ENCODE measurements at places on chromosomes 3 and 15.

DNA sequence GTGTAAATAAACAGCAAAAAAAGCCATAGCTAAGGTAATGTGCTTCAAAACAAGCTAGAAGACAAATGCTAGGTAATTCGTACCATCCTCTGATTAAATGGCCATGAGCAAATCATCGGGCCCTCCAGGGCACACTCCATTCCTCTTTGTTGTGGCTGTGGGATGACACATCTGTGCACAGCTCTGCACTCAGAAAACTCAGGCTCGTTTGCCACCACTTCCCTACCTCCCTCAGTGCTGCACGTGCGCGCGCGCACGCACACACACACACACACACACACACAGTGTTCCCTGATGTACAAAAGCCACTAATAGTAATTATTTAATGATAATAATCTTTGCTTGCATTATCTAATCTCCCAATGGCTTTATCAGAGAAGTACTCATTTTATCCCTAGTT lies 336.6 kb downstream of the FEZF2 start:
- no peak for DNase-seq

GRCh38 chr3:181253796-181254195 lies 264.3 kb upstream of the DNAJC19 start:
- DNase-seq = no peak

DNA sequence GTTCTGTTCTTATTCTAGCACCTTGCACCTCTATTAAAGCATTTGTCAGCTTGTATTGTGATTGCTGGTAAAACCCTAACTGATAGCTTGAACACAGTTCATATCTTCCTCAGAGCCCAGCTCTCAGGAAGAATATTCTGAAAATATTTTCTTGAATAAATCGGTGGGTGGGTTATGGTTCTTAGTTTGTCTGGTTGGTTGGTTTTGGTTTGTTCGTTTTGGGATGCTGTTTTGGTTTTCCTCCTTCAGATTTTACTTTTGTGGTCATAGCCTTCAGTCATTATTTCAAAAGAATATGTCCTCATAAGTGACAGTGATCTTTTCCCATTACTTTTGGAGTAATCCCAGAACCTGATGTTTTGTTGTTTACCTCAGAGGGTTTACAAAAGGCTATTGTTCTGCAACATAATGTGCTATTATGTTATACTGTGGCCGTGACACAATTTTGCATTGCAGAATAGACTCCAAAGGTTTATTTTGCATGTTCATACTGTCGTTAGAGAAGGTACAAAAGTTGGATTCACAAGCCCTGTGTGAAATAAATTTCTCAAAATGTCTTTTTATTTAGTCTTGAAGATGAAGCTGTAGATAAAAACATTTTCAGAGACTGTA lies 2.7 kb upstream of the TMEM87A start:
- no peak for DNase-seq

DNA sequence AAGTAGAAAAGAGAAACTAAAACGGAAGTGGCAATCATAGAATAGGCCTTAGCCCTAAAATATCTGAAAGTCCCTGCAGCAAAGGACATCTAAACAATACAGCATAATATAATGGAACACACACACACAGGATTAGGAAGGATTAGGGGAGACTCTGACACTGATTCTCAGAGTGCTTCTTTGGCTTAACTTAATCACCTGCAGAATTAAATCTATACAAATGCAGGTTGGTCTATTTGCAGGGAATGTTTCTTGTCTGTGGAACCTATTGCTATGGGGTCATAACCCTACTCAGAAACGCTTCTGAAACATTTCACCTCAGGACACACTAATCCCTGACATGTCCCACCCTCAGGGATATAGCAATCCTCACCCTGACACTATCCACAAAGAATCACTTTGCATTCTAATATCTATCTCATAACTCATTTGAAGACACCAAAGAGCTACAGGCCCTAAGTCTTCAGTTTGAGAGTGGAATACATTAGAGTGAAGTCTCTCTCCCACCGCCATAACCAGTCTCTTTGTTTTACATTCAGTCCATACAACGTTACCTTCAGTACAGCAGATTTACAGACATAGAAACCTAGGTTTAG lies 1041.2 kb downstream of the TUSC7 start:
- DNase-seq = peak; percentile 27

DNA sequence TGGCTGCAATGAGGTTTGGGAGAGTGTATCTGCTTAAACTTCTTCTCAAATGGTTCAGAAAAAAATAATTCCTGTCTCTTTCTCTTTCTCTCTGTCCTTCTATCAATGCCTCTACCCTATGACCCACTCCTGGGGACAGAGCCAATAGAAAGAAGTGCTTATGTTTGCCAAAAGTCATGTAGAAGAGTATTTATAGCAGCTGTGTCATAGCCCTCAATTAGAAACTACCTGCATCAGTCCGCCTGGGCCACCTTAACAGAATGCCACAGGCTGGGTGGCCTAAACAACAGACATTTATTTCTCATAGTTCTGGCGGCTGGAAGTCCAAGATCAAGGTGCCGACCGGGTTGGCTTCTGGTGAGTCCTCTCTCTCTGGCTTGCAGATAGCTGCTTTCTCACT lies 92.5 kb downstream of the HMG20A start:
- no peak for DNase-seq

GRCh38 chr3:10145685-10146084 lies 4.1 kb downstream of the VHL start:
- DNase-seq = no peak

DNA sequence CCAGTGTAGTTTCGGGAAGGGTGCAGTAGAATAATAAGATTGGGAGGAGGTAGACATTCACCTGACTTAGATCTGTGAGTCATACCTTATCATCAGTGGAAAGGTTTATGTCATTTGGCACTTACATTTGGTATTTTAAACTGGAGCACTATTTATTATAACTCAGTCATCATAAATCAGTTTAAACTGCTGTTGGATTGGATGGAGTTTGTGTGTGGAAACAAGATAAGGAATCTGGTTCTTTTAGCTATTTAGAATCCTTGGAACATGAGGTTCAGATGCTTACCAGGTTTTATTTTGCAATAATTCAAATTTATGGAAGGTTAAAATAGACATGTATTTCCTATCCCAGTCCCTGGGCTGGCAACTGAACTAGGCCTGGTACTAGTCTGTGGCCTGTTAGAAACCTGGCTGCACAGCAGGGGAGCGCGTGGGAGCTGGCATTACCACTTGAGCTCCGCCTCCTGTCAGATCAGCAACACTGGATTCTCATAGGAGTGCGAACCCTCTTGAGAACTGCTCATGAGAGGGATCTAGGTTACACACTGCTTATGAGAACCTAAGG lies 34.5 kb downstream of the ZFAND6 start:
- peak; percentile 60 for DNase-seq

DNA sequence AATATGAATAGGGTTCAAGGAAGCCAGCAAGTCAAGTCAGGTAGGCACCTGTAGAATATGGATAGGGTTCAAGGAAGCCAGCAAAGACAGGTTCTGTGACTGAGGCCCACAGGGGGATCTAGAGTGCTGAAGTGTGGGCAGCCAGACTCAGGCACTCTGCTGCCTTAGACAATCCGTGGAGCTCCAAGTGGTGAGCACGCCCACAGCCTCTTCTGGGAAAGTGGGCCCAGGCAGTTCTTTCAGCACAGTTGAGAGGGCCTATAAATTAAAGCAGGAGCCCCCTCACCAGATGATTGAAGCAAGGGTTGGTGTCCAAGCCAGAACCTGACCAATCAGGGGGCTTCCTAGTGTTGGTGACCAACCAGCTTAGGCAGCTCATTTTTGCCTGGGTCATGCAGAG lies 51.0 kb downstream of the ANP32A start:
- no peak for DNase-seq

GRCh38 chr3:36992806-36993325 lies at the start of gene EPM2AIP1:
TSS of gene EPM2AIP1 (minus strand) at chr3:36993131. CDS start at chr3:36993077, 54 bp downstream.
- no peak for DNase-seq

GRCh38 chr3:50239649-50240048 lies 3.6 kb downstream of the GNAI2 start:
- no peak for DNase-seq

- no peak for DNase-seq
Observed at GRCh38 chr3:61299343-61300005, 48.2 kb upstream of the FHIT start.

DNA sequence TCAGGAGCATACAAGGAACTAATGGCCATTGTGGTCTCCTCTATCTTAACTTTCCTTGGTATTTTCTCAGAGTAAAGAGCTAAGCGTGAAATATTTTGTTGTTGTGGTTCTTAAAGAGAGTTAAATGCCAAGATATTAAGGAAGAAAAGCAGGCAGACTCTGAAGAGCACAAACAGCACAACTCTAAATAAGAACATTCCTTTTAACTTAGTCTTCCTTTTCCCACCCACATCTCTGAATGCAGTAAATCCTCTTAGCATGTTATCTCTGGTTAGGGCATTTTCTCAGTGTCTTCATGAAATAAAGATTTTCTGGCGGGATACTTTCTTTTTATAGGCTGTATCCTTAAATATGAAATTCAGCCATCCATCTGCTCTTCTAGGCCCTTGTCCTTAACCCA lies 1.5 kb downstream of the GPR87 start:
- DNase-seq = no peak

DNA sequence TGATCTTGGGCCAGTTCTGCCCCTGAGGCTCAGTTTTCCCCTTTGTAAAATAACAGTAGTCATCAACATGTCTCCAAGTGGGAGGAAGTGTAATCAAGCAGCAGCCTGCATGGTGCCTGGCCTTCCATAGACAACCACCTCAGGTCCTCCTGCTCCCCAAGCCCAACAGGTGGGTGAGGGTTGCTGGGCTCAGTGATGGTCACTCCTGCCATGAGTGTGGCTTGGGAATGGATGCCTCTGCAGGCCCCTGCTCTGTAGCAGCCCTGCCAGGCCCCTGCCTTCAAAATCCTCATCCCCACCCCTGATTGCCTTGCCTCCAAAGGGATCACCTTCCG lies 59.1 kb upstream of the SLC6A1 start:
- DNase-seq = no peak

- no peak for DNase-seq
Observed at GRCh38 chr3:188119846-188120245, 34.1 kb upstream of the LPP start.

GRCh38 chr3:197573048-197573767 lies 17.4 kb upstream of the BDH1 start:
- DNase-seq = no peak

GRCh38 chr3:111735243-111735758 lies 123.8 kb upstream of the PHLDB2 start:
- DNase-seq = no peak

GRCh38 chr15:85314633-85315032 lies 65.8 kb upstream of the AKAP13 start:
- DNase-seq = no peak

GRCh38 chr3:128598884-128599664 lies 51.5 kb downstream of the RPN1 start:
- DNase-seq = no peak

GRCh38 chr3:148903941-148904340 lies 38.8 kb downstream of the CPA3 start:
- DNase-seq = no peak

- DNase-seq = no peak
Observed at GRCh38 chr15:65130941-65131340, 2.7 kb downstream of the PDCD7 start.

GRCh38 chr3:24951180-24951579 lies 456.5 kb upstream of the THRB start:
- DNase-seq = no peak

GRCh38 chr15:56242576-56243162 lies 1.0 kb downstream of the RFX7 start:
- peak; percentile 33 for DNase-seq

- no peak for DNase-seq
Observed at GRCh38 chr3:65899226-65899625, 139.5 kb downstream of the MAGI1 start.

DNA sequence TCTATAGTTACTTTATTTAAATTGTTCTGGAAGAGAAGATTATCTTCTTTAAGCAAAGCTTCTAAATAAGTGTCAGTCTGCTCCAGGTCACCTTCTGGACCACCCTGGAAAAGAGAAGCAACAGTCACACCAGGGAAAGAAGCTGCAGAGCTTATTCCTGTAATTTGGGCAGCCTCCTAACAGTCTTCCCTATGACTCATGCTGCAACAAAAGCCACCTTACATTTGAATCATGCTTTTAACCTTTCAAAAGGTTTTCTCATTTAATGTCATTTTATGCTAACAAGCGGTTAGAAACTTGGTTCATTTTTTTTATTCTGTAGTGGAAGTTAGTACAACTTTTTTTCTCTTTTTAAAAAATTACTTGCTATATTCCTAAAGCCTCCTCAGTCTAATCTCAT lies 5.3 kb upstream of the GUCA1C start:
- no peak for DNase-seq

DNA sequence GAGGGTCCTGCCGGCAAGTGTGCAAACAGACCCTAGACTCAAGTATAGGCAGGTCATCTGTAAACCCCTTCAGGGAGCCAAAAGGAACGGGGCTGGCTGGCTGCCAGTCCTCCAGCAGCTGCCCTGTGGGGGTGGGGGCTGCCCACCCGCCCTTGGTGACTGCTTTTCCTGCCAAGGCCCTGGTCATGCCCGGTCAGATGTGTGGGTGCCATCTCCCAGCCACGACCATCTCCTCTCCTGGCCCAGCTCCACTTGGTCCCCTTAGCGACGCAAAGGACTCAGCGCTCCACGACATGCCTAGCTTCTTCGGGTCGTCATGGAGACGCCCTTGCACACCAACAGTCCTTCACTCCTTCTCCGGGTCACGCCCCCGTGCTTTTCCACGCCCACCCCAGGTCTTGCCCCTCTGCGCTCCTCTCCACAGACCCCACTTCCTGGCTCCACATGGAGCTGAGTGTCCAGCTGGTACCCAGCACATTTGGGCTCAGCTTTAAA lies 2.4 kb downstream of the MUC4 start:
- DNase-seq = no peak

- DNase-seq = no peak
Observed at GRCh38 chr3:150260398-150260710, 147.7 kb upstream of the TSC22D2 start.

- DNase-seq = no peak
Observed at GRCh38 chr15:87562203-87562602, 694.3 kb downstream of the NTRK3 start.

- no peak for DNase-seq
Observed at GRCh38 chr3:127487196-127487595, 103.3 kb downstream of the TPRA1 start.

GRCh38 chr15:44181410-44181809 lies 13.7 kb downstream of the FRMD5 start:
- DNase-seq = no peak

- no peak for DNase-seq
Observed at GRCh38 chr3:51717947-51718346, 11.1 kb downstream of the GRM2 start.

DNA sequence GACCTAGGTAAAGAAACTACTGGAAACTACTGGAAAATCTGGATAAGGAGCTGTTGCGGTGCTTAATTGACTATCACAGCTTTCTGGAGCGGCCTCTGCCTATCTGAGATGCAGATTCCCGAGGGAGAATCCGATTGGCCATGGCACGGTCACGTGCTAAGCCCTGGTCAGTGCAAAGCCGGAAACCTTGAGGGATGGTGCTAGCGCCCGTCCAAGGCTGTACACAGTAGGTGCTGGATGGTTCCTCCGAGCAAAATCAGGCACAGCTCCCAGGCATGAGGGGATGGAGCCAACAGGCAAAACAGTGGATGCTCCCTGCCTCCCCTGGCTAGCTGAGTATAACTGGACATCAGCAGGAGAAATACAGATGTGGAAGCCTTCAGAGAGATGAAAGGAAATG lies 238.7 kb upstream of the HES1 start:
- DNase-seq = no peak

- no peak for DNase-seq
Observed at GRCh38 chr3:112770032-112770626, 76.5 kb downstream of the CD200R1L start.
